Stimulated activated CD4-positive, alpha-beta T cell treated with anti-CD3 and anti-CD28 coated beads, Interleukin-1b, Interleukin-23, amount 100 ng/mL, for 1 hour (primary cell): ENCODE measurements at places on chromosomes 4 and X.

DNA sequence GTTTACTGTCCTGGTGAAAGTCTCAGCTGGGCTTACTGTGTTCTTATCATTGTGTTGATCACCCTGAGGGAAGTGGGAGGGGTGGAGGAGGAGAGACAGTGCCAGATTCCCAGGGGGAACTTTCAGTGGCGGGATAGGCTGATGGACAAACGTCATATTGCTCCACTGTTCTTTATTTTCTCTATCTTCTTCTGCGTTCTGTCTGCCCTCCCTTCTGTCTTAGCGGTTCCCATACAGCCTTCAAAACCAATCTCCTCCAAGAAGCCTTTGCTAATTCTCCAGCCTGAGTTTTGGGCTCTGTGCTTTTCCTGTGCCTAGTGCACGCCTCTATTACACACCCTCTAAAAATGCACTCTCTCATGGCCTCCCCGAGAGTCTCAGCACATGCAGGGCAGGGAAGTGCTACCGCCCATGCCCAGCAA is 448.7 kb upstream of the FAT1 start:
- no peak for DNase-seq

GRCh38 chr4:183074288-183074990 is 24.6 kb upstream of the WWC2 start:
- DNase-seq = no peak

DNA sequence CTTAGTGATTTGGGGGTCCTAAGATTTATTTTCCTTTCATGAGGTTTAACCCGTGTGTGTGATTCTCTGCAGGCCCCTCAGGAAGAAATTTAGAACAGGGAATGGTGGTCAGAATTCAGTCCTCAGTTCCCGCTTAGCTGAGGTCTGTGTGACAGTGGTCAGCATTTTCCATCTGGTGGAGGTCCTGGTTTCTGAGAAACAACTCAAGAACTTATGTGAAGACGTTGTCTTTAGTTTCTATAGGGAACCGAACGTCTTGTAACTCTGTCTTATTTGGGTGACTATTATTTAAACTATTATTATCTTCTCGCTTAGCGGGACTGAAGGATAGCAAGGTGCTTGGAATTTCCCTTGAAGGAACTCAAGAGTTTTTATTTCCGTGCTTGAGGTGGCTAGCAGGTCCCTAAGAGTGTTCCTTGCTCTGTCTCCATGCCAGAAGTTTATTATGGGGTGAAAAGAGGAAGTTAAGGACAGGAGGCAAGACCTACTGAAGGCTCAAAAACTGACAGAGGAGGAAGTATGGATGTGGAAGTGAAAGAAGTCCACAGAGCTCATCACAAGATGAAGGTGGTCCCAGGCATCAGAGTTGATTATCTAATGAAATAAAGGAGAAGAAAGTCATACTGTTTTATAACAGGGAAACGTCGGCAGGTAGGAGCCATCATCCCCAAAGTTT is 9.4 kb downstream of the MGST2 start:
- no peak for DNase-seq

DNA sequence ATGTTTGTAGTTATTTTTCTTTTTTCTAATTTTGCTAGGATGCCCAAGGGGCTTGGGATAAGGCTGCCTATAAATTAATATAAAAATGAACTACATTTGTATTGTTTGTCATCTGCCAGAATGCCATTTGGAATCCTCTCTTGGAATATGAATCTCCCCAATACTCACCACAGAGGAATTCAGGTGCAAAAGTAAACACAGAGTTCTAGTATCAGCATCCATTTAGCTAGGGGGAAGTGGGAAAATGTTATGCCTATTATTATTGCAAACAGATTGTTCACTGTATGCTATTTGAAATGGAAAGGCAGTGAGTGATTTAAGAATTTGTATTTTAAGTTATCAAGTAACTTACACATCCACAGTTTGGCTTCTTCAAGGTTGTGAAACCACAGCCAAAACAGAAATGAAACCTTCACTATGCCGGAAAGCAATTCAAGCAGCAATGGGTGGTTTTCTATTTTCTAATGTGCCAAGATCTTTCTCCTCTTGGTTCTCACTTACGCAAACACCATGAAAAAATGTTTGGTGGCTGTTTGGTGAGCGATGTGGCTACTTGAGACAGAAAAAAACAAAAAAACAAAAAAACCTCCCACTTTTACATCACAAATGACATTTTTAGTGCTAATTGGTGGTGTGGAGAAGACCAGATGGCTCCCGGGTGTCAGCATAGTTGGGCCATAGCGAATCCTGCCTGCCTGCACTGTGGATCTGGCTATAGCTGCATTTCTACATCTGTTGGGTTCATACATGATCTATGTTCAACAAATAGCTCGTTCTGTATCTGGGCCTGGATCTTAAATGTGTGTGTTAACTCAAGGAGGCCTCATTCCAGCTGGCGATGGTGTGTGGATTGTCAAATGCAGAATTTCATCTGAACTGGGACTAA is 200.8 kb upstream of the GIMD1 start:
- no peak for DNase-seq

DNA sequence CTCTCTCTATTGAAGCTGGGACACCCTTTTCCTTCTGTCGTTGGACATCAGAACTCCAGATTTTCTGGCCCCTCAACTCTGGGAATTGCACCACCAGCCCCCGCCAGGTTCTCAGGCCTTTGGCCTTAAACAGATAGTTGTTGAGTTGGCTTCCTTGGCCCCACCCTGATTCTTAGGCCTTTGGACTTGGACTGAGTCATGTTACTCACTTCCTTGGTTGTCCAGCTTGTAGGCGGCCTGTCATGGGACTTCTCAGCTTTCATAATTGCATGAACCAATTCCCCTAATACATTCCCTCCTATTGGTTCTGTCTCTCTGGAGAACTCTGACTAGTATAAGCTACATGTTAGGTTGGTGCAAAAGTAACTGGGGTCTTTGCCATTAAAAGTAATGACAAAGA is 195.7 kb downstream of the GPAT3 start:
- no peak for DNase-seq

DNA sequence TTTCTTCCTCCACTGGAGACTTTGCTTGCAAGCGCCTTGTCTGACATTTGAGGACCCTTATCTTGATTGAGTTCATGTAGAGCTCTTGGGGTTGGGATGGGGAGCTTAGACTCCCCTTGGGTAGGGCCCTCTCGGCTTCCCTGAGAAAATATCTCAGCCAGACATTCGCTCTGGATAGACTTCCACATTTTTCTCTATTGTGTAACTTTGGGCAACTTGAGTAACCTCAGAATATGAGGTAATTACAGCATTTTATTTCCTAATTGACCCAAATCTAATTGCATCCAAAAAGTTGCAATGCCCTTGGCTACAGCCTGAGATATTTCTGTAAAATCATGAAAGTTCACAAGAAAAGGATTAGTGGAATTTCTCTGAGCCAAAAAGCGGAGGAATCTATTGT is 102.8 kb upstream of the MXRA5 start:
- no peak for DNase-seq

DNA sequence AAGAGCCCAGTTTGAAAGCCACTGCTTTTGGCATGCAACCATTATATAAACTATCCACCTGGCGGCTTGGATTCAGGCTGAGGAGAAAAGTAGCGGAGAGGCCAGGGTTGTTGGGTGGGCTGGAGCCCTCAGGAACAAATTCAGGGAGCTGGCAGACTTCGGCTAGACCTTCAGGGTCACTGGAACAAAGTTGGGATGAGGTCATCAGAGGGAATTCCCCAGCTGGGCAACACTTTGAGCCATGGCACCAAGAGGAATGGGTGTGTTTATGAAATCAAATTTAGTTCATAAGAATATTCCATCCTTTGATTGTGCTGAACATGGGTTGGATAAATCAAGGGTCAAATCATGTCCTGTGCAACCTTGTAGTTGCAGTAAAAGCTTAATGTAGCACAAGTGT is 22.0 kb downstream of the MTMR1 start:
- DNase-seq = no peak

GRCh38 chrX:153434801-153435200 is 11.1 kb downstream of the TREX2 start:
- no peak for DNase-seq

DNA sequence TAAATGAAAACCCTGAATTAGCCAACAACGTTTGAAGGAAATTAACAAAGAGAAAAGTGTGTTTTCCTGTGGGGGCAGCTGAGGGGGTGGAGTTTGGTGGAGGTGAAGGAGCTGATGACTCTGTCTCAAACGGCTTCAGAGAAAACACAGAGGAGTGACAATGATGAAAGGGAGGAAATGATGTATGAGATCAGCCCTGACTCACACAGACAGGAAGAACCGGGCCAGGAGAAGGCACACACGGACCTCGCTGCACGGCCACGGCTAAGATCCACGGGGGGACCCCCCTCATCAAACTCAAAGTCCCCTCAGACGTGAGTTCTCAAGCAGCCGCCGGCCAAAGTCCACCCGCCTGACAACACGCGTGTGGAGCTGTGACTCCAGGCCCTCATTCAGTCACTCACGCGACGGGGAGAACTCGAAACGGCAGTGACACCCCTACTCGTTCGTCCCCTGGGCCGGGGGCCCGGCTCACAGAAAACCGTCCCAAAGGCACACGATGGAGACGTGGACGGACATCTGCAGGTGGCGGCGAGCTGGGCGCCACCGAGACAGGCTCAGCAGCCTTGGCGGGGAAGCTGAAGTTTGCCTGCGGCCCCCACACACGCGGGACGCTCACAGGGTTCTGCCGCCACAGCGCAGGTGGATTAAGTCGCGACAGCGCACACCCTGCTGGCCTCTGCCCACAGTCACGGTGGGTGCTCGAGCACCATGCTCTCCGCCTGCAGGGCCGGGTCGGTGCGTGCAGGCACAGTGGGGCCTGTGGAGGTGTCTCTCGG is 28.8 kb downstream of the PPP2R3B start:
- DNase-seq = no peak

DNA sequence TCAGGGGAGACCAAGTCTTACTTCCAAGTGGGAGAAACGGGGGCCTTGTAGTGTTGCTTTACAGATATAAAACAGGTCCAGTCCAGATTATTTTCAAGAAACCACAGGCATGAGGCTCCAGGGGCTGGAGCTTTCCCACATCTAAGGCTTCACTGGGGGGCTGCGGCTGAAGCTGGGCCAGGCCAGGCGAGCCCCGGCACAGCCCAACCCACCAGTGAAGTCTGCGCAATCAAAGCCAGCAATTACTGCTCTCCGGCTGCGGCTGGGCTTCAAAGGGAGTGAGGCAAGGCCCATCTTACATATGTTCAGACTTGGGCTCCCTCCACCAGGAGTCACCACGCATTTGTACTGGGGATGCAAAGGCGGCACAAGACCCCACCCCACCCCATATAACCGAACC is 61.7 kb downstream of the HADH start:
- no peak for DNase-seq

DNA sequence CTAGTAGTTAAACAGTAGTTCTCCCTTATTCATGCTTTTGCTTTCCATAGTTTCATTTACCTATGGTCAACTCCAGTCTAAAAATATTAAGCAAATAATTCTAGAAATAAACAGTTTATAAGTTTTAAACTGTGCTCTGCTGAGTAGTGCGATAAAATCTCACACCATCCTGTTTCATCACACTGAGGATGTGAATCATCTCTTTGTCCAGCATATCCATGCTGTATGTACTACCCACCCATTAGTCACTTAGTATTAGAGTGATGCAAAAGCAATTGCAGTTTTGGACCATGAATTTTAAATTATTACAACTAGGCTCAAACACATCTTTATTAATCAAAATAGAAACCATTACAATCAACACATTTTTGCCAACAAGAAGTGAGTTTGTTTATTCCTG is 187.4 kb downstream of the TEX13C start:
- no peak for DNase-seq

- no peak for DNase-seq
These were observed 77.5 kb downstream of the CYTL1 start for GRCh38 chr4:4941751-4942150.

GRCh38 chrX:132636080-132636479 is 147.2 kb upstream of the MBNL3 start:
- no peak for DNase-seq

- no peak for DNase-seq
These were observed 96.9 kb downstream of the EGF start for GRCh38 chr4:110009550-110009949.

GRCh38 chr4:15654593-15655222 is 449 bp downstream of the FBXL5 start:
- peak; percentile 15 for DNase-seq

- DNase-seq = no peak
These were observed 10.3 kb downstream of the AFAP1 start for GRCh38 chr4:7929118-7929951.

DNA sequence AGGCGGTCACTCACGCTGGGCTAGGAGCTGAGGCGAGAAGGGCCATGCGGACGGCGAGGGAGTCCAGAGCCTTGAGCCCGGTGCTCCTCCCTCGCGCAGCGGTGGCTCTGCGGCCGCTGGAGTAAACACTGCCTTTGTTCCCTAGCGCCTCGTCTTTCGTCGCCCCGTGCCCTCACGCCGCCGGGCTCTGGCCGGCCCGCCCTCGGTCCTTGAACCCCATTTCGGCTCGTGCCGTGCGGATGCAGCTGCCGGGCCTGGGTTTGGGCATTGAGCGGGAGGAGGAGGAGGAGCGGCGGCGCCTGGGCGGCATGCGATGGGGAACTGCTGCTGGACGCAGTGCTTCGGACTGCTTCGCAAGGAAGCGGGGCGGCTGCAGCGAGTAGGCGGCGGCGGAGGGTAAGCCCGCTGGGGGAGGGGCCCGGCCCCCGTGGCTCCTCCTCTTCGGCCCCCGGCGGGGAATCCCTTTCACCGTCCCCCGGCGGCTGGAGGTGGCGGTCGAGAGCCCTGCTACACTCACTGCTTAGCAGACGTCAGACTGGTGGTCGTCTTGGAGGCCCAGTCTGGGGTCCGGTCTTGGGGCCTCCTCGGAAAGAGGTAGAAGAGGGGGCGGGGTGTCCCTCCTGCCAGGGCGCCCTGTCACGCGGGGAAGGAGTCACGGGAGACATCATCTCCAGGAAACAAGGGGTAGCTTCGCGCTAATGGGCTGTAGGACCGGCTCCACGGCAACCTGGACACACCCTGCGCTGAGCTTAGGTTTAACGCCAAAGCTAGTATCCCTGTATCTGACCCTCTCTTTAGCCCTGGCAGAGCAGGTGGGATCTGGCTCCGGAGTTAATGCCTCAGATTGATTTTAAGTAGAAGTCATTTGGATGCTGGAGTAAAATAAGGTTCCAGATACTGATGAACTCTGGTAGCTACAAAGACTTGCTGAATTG is at the start of gene AP1AR:
AP1AR (plus strand) TSS at position 9 of the 935 bp plus-strand sequence; CDS start at position 314, 305 bp downstream.
- peak; percentile 55 for DNase-seq

GRCh38 chr4:70522626-70523025 is 4.3 kb downstream of the AMTN start:
- no peak for DNase-seq

GRCh38 chr4:182801636-182802035 is 115.5 kb downstream of the DCTD start:
- DNase-seq = no peak
